NCI-H1694 treated with DMSO at 0.1 percent for 48 hours (cell line): ENCODE measurements at places on chromosomes 2 and 18.

DNA sequence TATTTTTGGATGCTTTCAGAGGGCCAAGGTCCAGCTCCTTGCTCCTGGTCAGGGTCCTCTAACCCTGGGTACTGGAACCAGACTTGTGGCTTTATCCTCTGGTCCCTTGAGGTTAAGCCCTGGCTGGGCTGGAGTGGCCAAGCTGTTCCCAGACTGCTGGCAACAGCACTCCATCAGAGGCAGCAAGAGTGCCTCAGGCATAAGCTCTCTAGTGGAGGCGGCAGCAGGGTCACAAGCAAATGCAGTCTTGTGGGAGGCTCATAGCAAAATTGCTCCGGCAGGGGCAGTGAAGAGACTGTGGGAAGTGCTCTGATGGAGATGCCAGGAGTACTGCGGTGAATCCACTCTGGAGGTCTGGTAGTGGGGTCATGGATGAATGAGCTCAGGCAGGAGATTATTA is 128.9 kb upstream of the OTOS start:
- no peak for DNase-seq

- DNase-seq = no peak
Measured at GRCh38 chr2:217456016-217456415, 546.8 kb downstream of the TNS1 start.

DNA sequence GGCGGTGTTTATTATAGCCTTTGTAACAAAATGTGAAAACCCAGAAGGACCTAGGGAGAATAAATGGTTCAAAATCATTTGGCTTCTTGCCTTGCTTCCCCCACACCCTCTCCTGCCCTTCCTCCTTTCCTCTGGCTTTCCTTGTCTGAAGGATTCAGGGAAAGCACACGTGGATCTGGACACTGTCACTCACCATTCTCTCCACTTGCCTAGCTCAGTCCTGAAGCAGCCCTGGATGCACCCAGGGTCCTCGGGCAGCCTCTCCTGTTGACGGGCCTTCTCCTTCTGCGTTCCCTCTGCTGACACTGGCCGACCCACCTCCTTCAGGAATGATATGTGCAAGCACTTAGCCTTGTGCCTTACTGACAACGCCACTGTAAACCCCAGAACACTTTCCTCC is 68.4 kb downstream of the FAM210A start:
- DNase-seq = no peak

- no peak for DNase-seq
Measured at GRCh38 chr2:47719099-47719498, 63.8 kb upstream of the MSH6 start.

DNA sequence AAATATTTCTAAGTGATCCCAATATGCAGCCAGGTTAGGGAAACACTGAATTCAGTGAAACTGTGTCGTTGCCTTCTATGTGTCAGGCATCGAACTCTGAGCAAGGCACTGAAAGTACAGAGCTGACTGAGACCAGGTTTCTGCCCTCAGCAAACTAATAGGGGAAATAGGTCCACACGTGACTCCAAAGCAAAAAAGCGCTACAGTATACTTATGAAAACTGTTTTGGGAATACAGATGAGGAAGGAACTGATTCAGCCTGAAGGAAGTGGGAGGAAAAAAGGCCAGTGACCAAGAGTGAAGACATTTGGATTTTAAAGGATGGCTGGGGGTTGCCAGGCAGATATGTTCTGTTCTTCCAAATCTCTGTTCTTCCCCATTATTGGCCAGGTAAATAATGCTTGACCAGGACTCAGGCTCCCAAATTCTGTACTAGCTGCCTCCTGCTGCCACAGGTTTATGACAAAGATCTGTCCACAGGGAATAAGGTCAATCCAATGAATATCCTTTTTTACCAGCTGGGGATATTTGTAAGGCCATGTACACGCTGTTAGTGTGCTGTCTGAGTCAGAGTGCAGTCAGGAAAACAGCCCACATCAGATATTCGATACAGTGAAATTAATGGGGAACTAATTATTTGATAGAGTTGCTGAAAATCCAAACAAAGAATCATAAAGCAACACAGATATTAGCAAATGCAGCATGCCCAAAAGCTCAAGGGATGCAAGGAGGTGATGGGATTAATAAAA is 24.5 kb upstream of the INPP4A start:
- DNase-seq = no peak

DNA sequence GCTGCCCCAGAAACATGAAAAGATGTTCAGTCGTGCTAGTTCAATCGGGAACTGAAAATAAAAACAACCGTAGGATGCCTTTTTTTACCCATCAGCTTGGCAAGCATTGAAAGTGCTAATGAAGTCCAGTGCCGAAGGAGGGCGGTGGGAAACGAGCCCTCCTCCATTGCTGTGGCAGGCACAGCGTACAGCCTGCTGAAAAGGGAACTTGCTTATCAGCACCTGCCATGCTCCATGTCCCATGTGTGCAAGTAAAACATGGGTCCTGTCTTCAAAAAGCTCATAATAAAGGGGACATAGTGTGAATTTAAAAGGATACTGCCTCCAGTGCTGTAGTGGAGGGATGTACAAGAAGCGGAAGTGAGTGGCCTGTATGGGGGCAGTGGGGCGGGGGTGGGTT is 82.4 kb downstream of the ARMC9 start:
- no peak for DNase-seq

DNA sequence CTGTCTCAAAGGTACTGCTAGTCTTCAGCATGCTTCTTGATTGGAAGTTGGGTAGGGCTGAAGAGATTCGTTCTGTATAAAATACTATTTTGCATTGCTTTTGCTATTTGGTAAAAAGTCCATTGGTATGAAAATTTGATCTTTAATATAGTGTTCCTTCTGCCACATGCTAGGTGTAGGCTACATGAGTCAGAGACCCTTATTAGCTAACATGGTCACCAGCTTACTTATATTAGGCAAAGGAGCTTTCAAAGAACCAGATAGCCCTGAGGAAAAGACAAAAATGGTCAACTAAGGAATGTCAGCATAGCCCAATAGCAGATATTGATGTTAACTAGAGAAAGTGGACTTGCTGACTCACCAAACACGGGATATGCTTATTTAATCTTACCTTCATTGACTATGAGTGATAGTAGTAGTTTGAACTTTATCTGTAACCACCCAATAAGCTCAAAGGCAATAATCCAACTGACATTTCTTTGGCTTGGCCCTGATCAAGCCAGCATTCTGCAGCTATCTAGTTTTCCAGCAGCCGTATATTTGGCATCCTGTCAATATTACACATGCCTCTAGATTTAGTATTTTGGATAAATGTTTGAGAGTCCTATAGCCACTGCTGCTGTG is 110.0 kb downstream of the TPGS2 start:
- no peak for DNase-seq

GRCh38 chr2:64615192-64615763 is 38.4 kb downstream of the SERTAD2 start:
- DNase-seq = no peak

DNA sequence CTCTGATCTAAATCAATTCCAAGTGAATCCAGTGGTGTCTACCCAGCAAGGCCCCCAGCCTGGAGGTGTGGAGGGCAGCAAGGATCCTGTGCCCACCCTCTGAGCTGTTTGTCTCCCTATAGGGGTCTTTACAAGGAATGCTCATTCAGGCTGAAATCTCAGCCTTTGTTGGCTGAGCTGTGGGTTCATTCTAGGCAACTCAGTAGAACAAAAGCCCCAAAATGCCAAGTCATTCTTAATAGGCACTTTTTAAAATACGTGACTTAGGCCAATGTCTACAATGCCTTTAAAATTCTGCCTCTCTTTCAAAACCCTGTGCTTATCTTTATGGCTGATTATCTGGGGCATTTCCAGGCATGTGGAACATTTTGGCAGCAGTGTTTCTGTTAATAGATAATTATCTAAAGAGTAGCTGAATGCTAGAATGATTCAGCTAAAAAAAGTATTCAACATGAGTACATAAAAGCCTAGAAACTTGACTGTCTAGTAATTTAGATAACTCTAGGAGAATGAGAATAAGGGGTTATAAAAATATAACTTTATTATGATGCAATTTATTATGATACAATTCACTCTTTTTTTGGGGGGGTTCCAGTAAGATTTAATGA is 7.4 kb downstream of the UGT1A6 start:
- no peak for DNase-seq

DNA sequence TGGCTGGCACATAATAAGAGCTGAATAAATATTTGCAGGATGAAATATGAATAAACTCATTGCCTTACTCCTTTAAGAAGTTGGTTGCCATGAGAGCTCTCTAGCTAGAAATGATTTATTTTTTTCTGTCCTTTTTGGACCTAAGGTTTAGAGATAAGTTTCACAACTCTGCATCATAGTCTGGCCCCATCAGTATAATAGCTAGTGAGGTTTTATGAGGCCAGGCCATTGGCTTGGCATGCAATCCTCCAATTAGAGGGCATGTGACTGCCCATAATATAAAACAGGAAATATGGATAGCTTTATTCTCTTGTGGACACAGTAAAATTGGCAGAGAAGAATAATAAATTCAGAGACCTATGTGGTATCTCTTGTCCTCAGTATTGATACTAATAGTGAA is 26.2 kb upstream of the INSIG2 start:
- DNase-seq = no peak

DNA sequence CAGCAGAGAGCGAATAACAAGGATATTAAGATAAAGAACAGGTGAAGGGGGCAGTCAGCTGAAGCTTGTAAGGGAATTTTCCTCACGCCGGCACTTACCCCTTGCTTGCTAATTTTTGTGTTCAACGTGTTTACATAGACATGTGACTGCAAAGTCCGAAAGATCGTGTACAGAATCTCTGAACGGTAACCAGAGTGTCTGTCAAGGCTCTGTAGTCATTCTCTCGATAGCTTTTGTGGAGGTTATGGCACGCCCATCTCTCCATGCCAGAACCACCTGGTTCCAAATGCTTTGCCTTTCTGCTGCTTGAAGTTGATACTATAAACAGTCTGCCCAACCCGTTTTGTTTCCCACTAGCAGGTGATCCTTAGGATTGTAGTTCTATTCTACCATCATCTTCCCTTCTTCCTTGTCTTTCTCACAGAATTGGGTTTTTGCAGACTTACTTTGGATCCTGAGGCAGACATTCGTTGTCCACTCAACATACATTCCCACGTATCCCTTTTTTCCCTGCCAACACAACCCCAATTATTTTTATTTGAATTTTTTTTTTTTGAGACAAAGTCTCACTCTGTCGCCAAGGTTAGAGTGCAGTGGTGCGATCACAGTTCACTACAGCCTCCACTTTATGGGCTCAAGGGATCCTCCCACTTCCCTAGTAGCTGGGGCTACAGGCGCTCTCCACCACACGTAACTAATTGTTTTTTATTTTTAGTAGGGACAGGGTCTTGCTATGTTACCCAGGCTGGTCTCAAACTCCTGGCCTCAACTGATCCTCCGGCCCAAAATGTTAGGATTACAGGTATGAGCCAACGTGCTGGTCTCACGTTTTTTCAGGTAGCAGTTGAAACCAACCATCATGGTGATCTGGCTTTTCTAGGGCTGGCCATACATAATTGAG is 1.3 kb upstream of the USP34 start:
- peak; percentile 21 for DNase-seq

DNA sequence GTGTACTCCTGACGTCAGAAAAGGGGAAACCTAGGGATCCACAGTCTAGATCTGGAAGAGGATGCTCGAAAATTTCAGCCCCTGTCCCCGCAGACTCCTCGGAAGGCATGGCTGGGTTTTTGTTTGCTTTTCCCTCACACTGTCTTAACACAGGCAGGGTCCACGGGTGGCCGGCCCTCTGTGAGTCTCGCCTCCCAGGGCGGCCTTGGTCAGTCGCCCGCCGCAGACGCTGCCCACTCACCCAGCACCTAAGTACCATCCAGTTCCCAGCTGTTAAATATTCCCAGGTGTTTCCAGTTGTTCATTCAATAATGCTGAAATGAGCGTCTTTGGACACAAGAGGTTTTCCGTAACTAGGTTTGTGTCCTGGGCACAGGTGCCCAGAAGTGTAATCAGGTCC is 193.2 kb downstream of the TWIST2 start:
- no peak for DNase-seq

DNA sequence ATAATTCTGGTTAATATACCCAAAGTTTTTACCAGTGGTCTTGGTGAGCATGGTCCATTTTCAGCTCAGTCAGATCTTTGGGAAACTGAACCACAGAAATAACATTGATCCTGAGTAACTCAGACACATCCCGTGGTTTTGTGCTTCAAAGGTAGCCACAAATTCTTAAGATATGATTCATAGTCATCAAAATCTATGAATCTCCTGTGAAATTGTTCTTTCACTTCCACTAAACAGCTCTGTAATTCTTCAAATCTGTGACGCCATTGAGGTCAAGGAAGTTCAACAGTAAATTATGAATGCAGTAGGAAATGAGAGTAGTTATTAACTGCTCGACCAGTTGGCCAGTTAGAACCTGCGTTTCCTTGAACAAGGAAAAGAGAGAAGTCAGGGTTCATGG is 147.3 kb downstream of the IRS1 start:
- no peak for DNase-seq

- no peak for DNase-seq
Measured at GRCh38 chr2:194380011-194380410, 1277.0 kb upstream of the SLC39A10 start.

DNA sequence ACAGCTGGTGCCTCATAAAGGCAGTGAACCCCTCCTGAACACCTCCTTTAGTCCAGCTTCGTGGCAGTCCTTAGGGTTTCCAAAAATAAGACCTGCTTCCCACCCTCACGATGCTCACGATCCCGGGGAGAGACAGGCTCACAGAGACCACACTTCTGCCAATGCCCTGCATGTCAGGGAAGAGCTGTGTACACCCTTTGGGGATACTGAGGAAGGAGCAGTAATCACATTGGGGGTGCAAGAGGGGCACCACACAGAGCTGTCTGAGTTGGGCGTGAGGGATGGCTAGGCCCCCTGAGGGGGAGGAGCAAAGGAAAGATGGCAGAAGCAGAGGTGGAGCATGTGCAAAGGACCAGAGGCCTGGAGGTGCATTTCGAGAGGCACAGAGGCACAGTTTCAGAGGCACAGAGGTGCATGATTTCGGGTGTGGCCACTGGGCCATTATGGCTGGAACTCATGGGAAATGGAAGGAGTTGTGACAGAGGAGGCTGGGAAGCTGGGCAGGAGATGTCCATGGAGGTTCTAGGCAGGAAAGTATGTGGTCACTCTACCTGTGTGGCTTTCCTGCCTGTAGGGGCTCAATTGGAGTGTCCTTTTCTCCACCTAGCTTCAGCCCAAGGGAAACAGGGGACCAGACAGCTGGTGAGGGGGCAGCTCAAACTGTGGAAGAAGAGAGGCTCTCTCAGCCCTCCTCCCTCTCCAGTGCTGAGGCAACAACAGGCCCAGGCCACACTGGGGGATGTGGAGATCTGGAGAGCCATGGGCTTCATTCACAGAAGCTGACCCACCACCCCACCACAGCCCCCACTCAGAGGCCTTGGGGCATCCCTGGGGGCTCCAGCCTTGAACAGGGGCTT is 115.9 kb downstream of the CAPN13 start:
- DNase-seq = no peak

DNA sequence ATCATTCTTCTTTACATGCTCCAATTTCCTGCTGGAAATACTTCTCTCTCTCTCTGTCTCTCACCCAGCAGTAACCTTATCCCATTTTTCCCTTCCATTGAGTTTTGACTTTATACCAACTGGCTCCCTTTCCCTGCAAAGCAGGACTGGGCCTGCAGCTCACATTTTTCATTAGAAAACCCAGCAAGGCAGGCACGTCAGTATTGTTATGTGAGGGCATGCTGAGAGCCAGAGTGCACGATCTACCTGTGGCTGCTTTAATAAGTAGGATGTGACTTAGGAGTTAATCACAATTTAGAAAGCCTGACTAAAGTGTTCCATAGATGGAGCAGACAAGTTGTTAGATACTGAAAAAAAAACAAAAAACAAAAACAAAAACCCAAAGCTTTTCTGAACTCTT is 5.2 kb upstream of the NDUFV2 start:
- no peak for DNase-seq

GRCh38 chr2:159564081-159564480 is 52.3 kb downstream of the BAZ2B start:
- no peak for DNase-seq

- peak; percentile 41 for DNase-seq
Measured at GRCh38 chr2:120793682-120794403, 58.2 kb downstream of the GLI2 start.
